A549 treated with dexamethasone at 1 μM for 4 hours (cell line): ENCODE measurements at places on chromosomes 12 and 14. TPM values are rescaled to one million over a fixed set of nuclear protein-coding genes. Genes with fewer than 3 reads are reported as not detected.

KRT74 gene
- not detected in 5 replicates for total RNA-seq

DNAAF2 gene
- total RNA-seq: 10.8 to 12.6 TPM (median 11.4 TPM) in 5 replicates

SLC25A47 gene
- total RNA-seq: not detected in 5 replicates

RPS6KL1 gene
- total RNA-seq: 0.17 to 0.56 TPM (median 0.41 TPM) in 5 replicates

EPS8 gene
- total RNA-seq: 44.0 to 58.2 TPM (median 49.0 TPM) in 5 replicates

ACSM4 gene
- total RNA-seq: not detected in 5 replicates

BCDIN3D gene
- 3.9 to 4.4 TPM (median 4.2 TPM) in 5 replicates for total RNA-seq

STXBP6 gene
- total RNA-seq: 2.4 to 3.0 TPM (median 2.8 TPM) in 5 replicates

GXYLT1 gene
- total RNA-seq: 11.3 to 16.3 TPM (median 14.4 TPM) in 5 replicates

SMIM10L1 gene
- total RNA-seq: 8.2 to 8.7 TPM (median 8.2 TPM) in 5 replicates

DPF3 gene
- total RNA-seq: 0.09 to 0.19 TPM (median 0.16 TPM) in 4 of 5 replicates, not detected in the other

PYGL gene
- total RNA-seq: 141 to 181 TPM (median 174 TPM) in 5 replicates

OAS3 gene
- 18.5 to 27.2 TPM (median 26.1 TPM) in 5 replicates for total RNA-seq

AKAP5 gene
- total RNA-seq: 0.26 to 0.49 TPM (median 0.33 TPM) in 5 replicates

TEX22 gene
- total RNA-seq: 0.06 to 0.48 TPM (median 0.22 TPM) in 5 replicates

GLIPR1L2 gene
- 0.08 to 0.25 TPM (median 0.11 TPM) in 5 replicates for total RNA-seq

ZC2HC1C gene
- 5.0 to 6.7 TPM (median 6.1 TPM) in 5 replicates for total RNA-seq

SYNE3 gene
- total RNA-seq: 0.37 to 1.0 TPM (median 0.91 TPM) in 5 replicates

DNAJC22 gene
- 18.9 to 22.9 TPM (median 22.1 TPM) in 5 replicates for total RNA-seq

KRT83 gene
- 2.4 to 3.0 TPM (median 2.8 TPM) in 5 replicates for total RNA-seq

CYP46A1 gene
- total RNA-seq: 0.03 to 0.20 TPM (median 0.11 TPM) in 5 replicates

PAX9 gene
- 1.6 to 3.6 TPM (median 3.5 TPM) in 5 replicates for total RNA-seq

KLRC3 gene
- 0.13 to 0.24 TPM (median 0.16 TPM) in 4 of 5 replicates, not detected in the other for total RNA-seq

CMKLR1 gene
- total RNA-seq: 0.02 to 0.11 TPM (median 0.05 TPM) in 3 of 5 replicates, not detected in the others

BEST3 gene
- 0.86 to 1.9 TPM (median 1.2 TPM) in 5 replicates for total RNA-seq

GALNT4 gene
- 13.7 to 22.6 TPM (median 18.1 TPM) in 5 replicates for total RNA-seq

OASL gene
- total RNA-seq: 1.2 to 2.6 TPM (median 2.1 TPM) in 5 replicates

PLBD1 gene
- 3.9 to 6.3 TPM (median 4.8 TPM) in 5 replicates for total RNA-seq

OSBPL8 gene
- 11.5 to 26.5 TPM (median 23.4 TPM) in 5 replicates for total RNA-seq

IL25 gene
- total RNA-seq: not detected in 5 replicates

CLEC4E gene
- total RNA-seq: 0.12 to 0.41 TPM (median 0.28 TPM) in 5 replicates

SART3 gene
- total RNA-seq: 36.1 to 41.3 TPM (median 40.3 TPM) in 5 replicates

TMTC2 gene
- 0.96 to 2.1 TPM (median 1.1 TPM) in 5 replicates for total RNA-seq

PLA2G1B gene
- 0.18 TPM in 1 of 5 replicates, not detected in the others for total RNA-seq

TMEM132C gene
- not detected in 5 replicates for total RNA-seq

CD4 gene
- total RNA-seq: not detected in 5 replicates

NTS gene
- total RNA-seq: 51.3 to 83.4 TPM (median 63.5 TPM) in 5 replicates

SLCO1C1 gene
- total RNA-seq: not detected in 5 replicates
